Bronchial epithelial cell (primary cell): ENCODE measurements at places on chromosomes 3 and 15.

DNA sequence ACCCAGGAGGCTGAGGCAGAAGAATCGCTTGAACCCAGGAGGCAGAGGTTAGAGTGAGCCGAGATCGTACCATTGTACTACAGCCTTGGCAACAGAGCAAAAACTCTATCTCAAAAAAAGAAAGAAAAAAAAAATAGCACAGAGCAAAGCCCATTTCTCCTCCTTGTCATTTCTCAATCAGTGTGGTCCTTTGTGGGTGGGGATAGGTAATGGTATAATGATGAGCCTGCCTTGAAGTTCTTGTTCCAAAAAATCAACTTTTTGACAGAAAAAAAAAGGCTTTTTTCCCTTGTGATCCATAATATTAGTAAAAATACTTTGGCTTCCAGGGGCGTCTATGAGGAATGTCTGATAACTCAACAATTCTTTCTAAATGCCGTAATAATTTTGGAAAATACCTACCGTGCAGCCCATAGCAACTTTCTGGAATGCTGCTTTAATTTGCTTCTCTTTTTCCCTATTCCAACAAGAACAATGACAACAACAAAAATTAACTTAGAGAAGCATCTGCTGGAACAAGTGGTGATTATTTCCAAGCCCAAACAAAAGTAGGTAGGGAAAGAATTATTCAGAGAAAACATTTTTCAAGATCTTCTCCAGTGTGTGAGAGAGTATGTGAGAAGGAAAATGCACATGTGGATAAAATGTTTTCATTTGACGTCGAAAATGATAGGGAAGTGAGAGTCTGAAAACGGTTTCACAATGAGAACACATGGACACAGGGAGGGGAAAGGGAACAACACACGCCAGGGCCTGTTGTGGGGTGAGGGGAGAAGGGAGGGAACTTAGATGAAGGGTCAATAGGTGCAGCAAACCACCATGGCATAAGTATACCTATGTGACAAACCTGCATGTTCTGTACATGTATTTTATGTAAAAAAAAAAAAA lies 337.8 kb downstream of the RBMS3 start:
- DNase-seq: peak; percentile 25

GRCh38 chr15:88125576-88125975 lies 131.0 kb downstream of the NTRK3 start:
- no peak for DNase-seq

DNA sequence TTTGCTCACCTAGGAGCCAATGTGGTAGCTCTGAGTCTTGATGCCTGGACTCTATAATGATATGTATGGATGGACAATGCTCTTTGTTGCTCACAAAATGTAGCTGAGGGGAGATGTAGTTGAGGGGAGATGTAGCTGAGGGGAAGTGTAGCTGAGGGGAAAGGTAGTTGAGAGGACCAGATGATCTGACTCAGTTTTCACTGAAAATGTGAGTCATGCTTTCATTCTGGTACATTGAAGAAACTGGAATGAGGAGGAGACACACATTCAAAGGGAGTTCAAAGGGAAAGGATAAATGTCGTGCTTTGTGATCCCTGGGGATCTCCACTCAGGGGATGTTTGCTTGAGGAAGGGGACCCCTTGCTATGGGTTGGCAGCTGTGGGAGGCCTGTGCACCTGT lies 302.9 kb upstream of the TRIM42 start:
- peak; percentile 49 for DNase-seq

DNA sequence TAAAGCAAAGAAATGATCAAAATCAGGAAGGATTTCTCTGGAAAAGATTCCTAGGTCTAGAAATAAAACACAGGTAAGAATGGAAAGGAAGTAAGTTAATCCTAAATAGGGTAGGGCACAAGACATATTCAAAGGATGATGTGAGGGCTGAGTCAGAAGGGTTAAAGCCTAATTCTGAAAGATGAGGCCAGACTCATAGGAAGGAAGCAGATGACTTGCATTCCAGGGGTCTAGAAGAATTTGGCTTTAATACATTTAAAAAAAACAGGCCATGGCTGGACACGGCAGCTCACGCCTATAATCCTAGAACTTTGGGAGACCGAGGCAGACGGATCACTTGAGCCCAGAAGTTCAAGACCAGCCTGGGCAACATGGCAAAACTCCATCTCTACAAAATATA lies 3.2 kb downstream of the SSR3 start:
- peak; percentile 82 for DNase-seq

DNA sequence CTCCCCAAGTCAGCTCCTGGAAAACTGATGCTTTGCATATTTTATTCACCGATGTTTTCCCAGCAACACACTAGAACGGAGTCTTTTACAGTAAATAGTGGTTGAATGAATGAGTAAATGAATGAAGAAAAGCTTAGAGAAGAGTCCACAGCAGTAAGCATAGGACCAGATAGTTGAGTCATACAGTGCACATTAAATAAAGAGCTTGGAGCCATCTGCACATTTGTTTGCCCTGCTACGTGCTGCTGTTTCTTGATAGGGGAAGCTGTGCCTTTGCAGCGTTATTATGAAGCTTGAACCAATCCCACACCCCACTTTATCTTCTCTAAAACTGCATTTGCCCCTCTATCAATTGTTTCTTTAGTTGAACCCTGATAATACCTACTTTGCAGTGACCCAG lies 1.2 kb downstream of the FAM98B start:
- DNase-seq: peak; percentile 14

DNA sequence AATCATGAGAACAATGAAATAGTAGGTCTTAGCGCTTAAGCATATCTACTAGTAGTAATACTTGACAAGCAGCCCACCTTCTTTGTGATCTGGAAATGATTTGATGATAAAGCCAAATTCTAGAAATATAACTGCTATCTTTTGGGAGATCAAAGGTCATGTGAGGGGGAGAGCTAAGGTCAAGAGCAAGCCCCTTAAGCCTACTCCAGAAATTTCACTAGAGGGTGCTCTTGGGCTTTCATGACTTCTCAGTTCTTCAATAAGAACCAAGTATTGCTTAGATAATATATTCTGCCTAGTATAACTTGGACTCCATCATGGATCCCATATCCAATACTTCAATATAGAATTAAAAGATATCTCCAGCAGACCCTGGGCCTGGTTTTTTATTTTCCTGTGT lies 319.6 kb downstream of the ZBTB20 start:
- DNase-seq: peak; percentile 62

DNA sequence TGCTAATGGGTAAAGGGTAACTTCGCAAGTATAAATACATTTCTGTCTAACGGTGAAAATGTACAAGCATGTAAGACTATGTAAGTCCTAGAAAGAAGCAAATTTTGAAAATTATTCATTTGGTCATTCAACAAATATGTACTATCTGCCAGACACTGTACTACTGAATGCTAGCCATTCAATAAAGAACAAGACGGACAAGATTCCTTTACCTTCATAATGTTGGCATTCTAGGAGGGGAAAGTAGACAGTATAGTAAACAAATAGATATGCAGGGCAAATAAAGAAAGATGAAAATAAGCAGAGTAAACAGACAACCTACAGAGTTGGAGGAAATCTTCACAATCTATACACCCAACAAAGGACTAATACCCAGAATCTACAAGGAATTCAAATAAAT lies 32.7 kb downstream of the C3orf70 start:
- DNase-seq: no peak

GRCh38 chr3:38643090-38643489 lies 6.4 kb downstream of the SCN5A start:
- DNase-seq: no peak

DNA sequence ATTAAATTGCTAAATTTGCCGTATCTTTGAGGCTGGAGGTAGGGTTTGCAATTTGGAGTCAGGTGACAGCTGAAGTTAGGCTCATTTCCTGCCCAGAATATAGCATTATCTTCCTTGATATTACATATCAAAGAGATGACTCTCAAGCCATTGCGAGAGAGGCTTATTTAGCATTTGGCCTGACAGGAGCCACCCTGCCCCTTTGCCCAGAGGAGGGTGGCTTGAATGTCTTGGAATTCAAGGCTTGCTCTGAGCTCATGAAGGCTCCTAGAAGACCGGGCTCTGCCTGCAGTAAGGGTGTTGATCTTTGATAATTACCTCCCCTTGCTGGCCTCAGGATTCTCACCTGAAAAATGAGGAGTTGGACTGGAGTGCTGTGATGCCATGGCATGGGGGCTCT lies 251.4 kb upstream of the C2CD4B start:
- no peak for DNase-seq

DNA sequence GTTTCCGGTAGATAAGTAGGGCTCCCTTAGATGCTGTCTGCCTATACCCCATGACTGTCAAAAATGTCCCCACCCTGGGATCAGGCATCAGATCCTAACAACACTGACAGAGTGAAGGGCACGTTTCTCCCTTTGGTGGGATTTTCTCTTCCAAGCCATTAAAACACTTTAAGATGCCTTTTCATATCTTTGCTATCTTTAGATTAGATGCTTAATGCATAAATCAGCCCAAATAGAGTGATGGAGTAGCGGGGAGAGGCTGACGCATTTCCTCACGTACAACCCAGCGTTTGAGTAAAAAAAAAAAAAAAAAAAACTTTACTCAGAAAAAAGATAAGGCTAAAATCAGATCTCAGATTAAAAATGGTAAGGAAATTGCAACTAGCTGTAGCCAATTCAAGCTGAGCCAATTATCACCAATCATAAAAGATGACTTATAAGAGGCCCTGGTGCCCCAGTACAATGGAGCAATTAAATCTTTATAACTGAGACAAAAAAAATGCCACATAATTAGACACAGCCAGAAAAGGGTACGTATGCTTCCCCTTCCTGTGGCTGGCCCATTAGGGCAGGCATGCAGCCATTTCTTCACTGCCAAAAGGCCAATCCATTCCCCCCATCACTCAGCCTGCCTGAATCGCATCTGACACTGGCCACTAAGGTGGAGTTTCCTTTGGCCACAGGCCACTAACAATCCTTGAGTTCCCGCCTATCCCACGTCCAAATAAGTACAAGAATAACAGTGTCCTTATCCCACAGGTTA lies 45.0 kb downstream of the RFTN1 start:
- DNase-seq: no peak

- peak; percentile 25 for DNase-seq
Observed at GRCh38 chr3:24156466-24156865, 211.4 kb downstream of the NR1D2 start.

- no peak for DNase-seq
Observed at GRCh38 chr3:10423171-10423882, 82.1 kb downstream of the ATP2B2 start.

- no peak for DNase-seq
Observed at GRCh38 chr3:39005295-39005694, 46.4 kb downstream of the SCN11A start.

GRCh38 chr3:42852441-42852840 lies 23.2 kb downstream of the CYP8B1 start:
- DNase-seq: no peak

DNA sequence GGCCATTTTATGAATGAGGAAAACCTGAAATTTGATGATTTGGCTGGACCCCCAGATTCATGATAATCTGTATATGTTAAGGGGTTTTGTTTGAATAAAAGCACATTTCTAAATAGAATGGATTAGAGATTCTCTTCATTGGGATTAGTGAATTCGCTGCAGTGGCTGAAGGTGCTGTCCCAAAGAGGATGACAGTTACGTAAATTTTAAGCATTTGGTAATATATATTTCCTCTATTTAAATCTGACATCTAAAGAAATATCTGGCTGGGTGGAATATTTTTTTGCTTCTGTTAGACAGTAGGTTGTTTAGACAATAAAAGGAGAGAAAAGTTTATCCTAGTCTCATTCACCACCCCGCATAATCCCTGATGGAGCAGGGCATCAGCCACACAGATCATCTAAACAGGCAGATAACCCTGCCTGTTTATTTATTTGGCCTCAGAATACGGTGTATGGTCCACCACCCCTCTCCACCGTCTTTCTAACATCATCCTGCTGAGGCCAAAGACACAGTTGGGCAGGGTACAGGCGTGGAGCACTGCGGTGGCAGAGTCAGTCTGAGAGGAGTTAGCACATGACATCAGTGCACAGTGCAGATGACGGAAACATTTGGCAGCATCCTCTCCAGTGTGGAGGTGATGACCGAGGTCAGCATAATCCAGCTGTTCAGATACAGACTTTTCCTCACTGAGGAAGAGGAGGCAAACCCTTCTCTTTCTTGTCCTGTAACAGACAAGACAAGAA lies 20.4 kb upstream of the NFKBIZ start:
- DNase-seq: peak; percentile 44

DNA sequence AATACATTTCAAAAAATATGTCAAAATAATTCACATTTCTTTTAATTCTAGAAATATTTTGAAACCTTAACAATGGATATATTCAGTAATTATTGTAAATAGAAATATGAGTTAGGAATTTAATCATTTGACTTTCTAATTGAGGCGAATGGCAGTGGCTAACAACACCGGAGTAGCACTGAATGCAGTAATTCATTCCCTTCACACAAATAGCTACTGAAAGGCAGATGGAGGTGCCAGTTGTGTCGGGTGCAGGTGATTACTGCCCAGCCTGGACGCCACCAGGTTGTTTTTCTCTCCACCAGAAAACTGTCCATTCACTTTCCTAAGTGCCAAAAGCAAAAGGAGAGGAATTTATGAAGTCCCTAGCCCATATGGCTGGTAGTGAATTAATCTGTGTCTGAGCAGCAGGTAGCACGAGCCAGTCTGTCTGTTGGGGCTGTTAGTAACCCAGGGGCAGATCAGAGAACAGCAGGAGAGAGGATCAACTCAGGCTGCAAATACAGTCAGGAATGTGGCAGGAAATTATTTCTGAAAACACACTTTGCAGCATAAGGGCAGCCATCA lies 79.3 kb upstream of the GMNC start:
- no peak for DNase-seq

- no peak for DNase-seq
Observed at GRCh38 chr3:51982352-51982837, 940 bp upstream of the ACY1 start.

DNA sequence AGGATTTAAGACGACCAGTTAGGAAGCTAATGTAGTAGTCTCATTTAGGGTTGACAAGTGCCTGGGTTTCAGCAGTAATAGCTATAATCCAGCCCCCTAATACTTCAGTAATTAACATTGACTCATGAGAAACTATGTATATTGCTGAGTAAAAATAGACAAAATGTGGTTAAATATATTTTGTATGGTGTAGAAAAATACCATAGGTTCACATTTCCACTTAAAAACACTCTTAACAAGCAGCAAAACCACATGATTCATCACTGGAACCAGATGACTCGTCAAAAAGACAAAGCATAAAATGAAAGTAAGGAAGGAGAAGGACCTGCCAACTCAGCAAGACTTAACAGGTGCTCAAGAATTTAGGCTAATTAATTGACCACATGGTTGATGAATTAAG lies 288.9 kb downstream of the EFHB start:
- peak; percentile 25 for DNase-seq

GRCh38 chr15:79602731-79603130 lies 170.6 kb downstream of the MINAR1 start:
- DNase-seq: no peak

DNA sequence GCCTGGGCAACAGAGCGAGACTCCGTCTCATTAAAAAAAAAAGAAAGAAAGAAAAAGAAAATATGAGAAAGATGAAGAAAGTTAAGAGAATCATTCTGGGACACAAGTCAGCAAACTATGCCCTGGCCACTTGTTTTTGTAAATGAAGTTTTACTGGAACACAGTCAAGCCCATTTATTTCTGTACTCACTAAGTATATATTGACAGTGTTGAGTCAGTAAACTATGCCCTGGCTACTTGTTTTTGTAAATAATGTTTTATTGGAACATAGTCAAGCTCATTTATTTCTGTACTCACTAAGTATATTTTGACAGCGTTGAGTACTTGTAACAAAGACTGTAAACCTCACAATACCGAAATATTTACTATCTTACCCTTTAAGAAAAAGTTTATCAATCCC lies 42.2 kb upstream of the SIN3A start:
- DNase-seq: no peak

GRCh38 chr15:48085591-48085930 lies 35.2 kb upstream of the SLC24A5 start:
- no peak for DNase-seq
